ENCODE measurements at places on chromosomes 5 and 9.

GRCh38 chr5:107518190-107518589 is 152.5 kb downstream of the EFNA5 start:
- DNase-seq = no peak

GRCh38 chr9:133238851-133239532 is 29.9 kb upstream of the OBP2B start:
- peak; percentile 69 for DNase-seq

DNA sequence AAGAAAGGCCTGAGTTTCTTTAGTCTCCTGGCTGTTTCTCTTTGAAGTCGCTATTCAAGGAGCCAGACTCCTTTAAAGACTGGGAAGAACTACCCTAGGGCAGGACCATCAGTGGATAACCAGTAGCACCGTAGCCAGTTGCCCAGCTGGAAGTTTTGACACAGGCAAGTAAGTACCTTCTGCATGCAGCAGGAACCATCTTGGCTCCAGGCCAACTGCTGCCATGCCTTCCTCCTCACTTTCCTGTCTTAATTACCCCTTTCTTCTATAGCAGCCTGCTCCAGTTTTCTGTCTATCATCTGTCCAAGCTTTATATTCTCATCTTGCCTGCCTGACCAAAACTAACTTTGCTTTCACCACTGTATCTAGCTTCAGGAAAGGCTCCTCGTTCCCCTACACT is 149.7 kb upstream of the SV2C start:
- no peak for DNase-seq

- DNase-seq = no peak
These were observed 270.2 kb upstream of the DAPK1 start for GRCh38 chr9:87227456-87227855.

DNA sequence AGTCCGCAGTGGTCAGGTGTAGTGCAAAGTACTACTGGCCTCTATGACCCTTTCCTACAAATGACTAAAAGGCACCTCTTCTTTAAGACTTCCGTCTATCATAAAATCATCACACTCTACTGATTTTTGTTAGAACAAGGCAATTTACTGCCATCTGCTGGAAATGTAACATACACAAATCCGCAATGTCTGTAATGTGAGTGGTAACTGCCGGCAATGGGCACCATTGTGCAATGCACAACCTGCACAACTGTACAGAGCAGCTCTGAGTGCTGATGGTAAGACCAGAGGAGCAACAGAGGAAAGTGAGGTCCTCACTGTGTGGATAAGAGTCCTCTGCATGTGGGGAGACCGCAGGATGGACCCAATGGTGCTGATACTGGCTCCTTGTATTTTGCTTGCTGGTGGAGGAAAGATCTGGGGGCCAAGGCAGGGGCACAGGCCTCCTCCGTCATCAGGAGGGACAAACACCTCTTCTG is 103.7 kb downstream of the ATPSCKMT start:
- DNase-seq = no peak

DNA sequence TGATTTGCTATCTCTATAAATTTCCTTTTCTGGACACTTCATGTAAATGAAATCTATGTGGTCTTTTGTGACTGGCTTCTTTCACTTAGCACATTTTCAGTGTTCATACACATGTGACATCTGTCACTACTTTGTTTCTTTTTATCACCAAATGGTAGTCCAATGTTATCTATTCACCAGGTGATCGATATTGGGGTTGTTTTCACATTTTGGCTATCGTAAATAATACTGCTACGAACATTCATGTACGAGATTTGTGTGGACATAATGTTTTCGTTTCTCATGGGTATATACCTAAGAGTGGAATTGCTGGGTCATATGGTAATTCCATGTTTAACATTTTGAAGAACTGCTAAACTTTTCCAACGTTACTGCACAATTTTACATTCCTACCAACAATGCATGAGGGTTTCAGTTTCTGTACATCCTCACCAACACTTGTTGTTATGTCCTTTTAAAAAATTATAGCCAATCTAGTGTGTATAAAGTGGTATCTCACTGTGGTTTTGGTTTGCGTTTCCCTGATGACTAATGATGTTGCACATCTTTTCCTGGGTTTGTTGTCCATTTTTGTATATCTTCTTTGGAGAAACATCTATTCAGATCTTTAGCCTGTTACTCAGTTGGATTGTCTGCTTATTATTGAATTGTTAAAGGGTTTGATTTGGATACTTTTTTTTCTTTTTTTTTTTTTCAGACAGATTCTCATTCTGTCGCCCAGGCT is 263.0 kb downstream of the PDZD2 start:
- no peak for DNase-seq

DNA sequence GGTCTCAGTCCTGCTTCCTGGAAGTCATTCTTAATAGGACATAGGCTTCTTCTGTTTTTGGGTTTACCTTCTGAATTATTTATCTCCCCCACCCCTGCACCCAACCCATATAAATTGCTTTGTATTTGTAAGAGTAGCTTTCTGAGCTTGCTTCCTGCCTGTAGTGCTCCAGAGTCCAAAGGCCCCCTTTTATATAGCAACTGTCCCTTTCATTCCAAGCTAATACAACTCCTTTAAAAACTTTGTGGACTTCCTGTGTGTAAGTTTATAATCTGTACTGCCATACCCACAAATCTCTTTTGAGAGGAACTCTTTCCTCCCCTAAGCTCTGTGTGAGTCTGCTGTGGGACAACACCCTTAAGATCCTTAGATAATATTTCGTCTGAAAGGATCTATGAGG is 7.8 kb downstream of the JAK2 start:
- no peak for DNase-seq

DNA sequence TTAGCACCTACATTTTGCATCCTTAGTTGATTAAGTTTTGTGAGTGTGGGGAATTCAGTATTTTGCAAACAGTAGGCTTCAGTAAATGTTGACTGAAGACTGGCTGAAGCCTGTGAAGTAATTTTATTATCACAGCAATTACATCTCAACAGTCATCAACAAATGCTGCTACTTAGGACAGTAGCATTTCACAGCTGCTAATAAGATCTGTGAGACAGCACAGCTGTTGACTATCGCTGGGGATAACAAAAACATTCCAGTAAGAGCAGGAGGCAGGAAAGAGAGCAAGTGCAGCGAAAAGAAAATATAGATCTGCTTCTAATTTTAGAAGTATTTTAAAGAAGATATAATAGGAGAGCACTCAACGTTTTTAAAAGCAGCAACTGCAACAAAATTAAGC is 117.3 kb upstream of the FGF10 start:
- DNase-seq = no peak

- no peak for DNase-seq
These were observed 24.2 kb downstream of the GALNT12 start for GRCh38 chr9:98831696-98832095.

- DNase-seq = no peak
These were observed 47.1 kb upstream of the CTSL start for GRCh38 chr9:87678650-87679355.

DNA sequence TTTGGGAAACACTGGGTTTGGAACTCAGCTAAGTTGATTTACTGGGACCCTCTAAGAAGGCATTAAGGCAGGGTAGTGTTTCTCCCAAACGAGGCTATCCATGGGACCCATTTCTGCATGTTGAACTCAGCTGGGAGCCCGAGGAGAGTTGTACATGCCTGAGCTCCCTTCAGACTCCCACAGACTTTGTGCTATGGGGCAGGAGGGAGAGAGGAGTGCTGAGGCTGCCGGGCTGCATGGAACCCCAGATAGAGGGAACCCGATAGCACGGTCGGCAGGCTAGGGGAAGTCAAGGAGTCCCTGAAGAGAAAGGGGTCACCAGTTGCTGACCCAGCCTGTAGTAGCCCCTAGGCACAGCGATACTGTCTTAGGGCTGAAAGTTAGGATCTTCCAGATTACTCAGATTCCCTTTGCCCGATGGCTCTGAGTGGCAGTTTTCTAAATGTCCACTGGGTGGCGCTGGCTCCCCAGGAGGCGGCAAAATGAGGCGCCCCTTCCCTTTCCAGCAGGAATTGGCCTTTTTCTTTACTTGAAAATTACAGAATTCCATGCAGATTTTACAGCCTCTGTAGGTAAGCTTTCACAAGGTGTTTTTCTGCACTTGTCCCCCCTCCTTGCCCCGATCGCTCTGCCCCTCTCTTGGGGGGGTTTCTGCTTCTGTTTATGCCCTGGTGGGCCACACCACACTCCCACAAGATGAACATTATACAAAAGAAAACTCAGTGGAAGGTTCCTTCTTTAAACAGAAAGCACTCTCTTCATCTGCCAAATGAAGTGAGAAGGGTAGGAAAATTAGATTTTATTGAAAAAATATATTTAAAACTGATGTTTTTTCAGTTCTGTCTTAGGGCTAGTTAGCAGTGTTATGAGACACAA is 17.8 kb downstream of the NANS start:
- peak; percentile 70 for DNase-seq

- DNase-seq = no peak
These were observed 118.1 kb upstream of the CCDC112 start for GRCh38 chr5:115414406-115415142.

DNA sequence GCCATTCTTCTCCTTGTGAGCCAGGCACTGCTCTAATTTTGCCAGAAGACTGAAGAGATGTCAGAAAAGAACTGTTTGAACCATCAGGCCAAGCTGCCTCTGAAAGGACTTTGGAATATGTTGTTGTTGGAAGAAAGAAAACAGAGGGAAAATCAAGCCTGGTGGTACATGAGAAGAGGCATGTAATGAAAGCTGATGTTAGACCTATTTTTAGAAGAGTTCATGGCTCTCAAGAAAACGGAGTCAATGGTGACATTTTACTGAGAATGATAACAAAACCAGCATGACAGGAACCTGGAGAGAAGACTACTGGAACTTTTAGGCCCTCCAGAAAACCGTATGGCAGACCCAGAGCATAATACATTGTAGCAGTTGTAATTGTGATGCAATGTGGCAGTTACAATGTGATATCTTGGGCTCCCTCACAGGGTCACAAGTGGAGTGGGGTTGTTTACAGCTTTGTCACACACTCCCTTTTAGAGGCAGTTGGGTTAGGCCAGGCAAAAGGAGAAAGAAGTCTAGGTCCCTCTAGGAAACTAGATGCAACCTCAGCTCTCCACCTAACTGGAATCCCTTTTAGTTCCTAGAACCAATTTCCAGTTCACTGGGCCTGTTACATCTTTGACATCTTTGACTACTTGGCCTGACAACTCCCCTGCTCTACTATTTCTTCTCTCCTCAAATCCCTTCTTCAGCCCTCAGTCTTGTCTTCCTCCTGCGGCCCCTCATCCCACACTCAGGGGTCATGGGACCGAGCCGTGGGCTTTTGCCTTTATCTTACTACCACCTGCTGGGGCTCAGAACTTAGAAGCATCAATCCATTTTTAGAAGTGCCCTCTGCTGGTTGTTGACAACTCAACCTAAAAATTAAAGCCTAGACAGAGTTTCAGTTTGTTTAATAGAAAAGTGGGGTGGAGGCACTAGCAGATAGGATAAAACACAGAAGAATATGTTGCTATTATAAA is 61.2 kb upstream of the JAK2 start:
- no peak for DNase-seq

DNA sequence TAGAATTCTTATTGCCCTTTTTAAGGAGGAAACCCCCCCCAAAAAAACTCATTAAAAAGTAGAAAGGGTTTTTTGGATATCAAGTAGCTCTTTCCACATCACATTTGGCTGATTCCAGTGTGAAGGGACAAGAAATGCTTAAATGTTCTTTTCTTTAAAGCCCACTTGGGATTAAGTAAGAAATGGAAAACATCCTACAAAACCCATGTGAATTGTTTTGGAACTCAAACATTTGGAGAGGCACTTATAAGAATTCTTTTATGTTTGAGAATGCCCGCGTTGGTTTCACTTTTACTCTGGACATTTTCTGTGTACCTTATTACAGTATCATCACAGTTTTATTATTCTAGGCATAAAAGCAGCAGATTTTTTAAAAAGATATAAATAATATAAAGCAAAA is 301.1 kb upstream of the ACTBL2 start:
- no peak for DNase-seq

- DNase-seq = no peak
These were observed 68.9 kb downstream of the WDR41 start for GRCh38 chr5:77423022-77423750.

GRCh38 chr5:179300581-179301180 is 44.6 kb downstream of the ADAMTS2 start:
- DNase-seq = no peak

Measured in activated CD4-positive, CD25-positive, alpha-beta regulatory T cell treated with anti-CD3 and anti-CD28 coated beads, Interleukin-2, amount 50 U/mL, for 72 hours (primary cell).